ENCODE measurements at places on chromosomes 6 and 20.
A peak's percentile ranks its signal among the peaks of the same experiment; 100 is the strongest.

- DNase-seq: no peak
These were observed 20.2 kb downstream of the PRPH2 start for GRCh38 chr6:42702200-42702599.

DNA sequence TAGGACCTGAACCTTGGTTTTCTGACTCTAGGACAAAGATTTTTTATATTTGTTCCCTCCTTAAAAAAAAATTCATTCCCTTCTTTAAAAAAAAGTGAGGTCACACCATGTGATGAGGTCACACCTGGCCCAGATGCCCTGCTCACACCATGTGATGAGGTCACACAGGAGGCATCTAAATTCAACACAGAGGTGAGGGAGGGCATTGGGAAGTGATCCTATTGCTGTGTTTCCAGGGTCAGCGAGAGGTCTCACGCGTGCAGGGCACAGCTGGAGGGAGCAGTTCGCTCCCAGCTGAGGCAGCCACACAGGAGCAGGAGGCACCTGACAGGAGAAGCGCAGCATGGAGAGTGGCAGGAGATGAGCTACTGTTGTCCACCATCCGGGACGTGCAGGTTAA lies 92.5 kb downstream of the SLC22A23 start:
- DNase-seq: no peak

GRCh38 chr6:123661105-123661891 lies 24.5 kb upstream of the TRDN start:
- no peak for DNase-seq

DNA sequence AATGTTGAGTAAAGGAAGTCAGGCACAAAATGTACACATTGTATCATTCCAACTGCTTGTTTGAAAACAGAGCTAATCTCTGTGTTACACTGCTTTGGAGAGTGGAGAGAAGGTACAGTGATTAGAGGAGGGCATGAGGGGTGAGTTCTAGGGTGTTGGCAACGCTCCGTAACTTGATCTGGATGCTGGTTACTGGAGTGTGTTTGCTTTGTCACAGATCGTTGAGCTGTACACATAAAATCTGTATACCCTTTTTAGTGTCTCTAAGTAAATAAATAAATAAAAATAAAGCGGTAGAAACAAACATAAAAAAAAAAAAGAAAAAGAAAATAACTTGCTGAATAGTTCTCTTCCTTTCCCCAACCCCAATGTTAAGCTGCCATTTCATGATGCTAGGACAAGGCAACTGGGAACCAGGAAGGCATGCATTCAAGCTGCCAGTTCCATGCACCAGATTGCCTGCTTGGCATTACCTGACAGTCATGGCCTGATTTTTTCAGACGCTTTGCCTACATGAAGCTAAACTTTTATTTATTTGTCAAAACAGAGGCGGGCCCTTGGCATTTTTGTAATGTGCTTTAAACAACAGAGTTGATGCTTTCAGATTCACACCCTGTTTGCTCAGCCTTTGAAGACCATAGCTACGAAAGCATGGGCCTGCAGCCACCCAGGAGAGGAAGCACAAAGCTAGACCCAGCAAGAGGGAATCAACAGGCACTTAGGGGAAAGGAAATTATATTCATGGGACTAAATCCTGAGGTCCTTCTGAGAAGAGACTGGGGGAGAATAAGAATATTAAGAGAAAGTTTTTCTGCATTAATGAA lies 21.2 kb downstream of the TNFRSF21 start:
- no peak for DNase-seq

- no peak for DNase-seq
These were observed 1075.0 kb upstream of the ADGRB3 start for GRCh38 chr6:67560068-67560467.

DNA sequence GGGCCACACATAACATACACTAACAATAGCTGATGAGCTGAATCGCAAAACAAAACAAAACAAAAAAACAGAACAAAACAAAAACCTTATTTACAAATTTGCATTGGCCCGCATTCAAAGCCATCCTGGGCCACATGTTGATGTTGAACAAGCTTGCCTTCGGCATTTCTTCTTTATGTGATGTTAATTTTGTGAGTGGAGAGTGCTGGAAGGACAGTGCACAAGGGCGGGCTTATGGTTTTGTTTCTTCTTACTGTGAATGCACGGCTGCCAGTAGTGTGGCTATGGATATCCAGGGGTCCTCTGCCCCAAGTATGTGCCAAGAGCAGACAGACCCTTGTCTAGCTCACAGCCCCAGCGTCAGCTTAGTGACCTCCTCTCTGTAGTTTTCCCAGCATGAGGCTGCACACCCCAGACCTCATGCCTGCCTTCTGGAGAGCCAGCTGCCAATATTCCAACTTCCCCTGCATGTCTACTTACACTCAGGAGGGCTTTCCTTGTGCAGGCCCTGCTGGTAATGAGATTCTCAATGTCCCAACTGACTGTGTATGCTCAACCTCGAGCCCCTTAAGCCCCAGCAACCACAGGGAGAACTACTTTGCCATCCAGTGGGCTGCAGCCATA lies 24.9 kb downstream of the ZNF292 start:
- DNase-seq: no peak

- no peak for DNase-seq
These were observed 10.7 kb downstream of the ZNF165 start for GRCh38 chr6:28090917-28091586.

GRCh38 chr6:74899416-74899815 lies 306.4 kb downstream of the COL12A1 start:
- DNase-seq: no peak

GRCh38 chr20:58660855-58661597 lies 9.9 kb downstream of the STX16 start:
- DNase-seq: peak; percentile 65

DNA sequence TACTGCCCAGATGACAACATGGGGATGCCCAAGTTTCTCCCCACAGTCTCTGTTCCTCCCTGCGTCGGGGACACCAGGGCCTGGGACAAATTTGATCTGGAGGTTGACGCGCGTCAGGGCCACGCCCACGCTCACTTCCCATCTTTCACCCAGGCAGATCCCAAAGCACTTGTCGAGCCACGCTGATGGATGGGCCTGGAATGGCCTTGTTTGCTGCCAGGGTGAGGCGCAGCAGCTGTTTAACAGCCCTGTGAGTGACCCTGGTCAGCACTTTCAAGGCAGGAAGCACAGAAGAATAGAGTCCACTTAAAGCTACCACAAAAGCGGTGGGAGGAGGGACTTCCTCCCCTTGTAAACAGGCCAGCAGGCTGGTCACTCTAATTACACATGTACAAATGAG lies 324.7 kb upstream of the JARID2 start:
- DNase-seq: no peak

GRCh38 chr6:30554962-30555815 lies 1.1 kb downstream of the GNL1 start:
- DNase-seq: no peak

DNA sequence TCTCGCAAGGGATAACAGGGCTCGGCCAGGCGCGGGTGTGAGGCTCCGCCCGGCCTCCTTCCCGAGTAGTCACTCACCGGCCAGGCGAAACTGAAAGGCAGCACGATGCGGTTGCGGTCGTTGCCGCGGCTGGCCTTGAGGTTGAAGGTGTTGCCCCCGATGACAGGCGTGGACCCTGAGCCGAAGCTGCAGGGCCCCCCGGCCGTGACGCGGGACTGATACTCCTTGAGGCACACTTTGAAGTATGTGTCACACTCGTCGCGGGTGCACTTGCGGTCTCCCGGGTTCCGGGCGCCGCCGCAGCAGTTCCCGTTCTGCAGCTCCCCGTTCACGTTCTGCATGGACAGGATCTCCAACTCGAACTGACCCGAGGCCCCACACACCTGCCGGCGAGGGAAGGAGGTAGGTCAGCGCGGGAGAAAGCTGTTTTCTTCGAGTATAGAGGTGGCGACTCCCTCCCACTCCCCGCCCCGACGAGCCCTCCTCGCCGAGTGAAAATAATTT lies 1.1 kb downstream of the JAG1 start:
- DNase-seq: peak; percentile 8

DNA sequence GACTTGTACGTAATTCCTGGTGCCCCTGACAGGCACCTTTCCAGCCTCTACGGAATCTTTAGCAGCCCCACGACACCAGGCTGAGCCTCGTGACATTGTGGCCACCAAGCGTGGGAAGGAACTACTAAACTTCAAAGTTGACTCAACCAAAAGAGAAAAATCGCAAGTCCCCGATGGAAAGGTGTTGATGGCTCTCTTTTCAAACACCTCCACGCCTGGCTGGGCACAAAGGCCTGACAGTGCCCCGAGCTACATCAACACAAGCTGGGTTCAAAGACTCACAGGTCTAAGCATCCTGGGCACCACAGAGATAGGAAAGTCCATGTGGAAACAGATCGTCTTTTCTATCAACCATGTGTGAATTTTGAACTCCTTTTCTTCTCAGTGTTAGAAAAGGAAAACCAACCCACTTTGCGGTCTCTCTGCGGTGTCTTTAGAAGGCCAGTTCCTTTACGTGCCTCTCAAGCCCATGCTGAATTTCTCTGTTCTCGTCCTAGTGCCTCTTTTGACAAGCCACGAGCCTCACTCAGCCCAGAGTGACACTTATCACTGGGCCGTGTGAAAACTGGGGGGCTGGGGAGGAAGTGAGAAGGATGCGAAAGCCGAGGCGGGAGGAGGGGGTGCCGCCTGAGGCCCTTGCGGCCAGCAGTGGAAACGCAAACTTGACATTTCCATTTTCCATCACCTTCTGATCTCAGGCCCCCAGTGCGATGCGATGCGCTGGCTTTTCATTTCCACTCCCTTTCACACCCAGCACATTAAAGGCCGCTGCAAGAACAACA lies 59.4 kb downstream of the GFOD1 start:
- peak; percentile 59 for DNase-seq

GRCh38 chr6:132404736-132405135 lies 3.5 kb upstream of the MOXD1 start:
- DNase-seq: no peak

DNA sequence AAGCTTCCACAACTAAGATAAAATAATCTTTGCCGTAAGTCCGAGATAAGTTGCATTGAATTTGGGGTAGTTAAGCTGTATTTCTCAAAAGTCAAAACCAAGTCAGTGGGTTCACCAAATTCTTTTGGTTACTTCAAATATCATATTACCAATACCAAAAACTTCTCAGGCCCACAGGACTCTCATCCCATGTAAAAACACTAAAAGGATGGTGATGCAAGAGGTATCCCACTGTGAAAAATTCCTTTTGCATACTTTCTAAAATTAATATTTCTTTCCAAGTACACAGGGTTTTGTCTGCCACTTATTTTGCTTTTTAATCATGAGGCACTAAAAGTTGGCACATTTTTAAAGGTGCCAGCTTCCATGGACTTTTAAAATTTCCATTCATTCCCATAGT lies 151.3 kb downstream of the GJA10 start:
- DNase-seq: no peak

DNA sequence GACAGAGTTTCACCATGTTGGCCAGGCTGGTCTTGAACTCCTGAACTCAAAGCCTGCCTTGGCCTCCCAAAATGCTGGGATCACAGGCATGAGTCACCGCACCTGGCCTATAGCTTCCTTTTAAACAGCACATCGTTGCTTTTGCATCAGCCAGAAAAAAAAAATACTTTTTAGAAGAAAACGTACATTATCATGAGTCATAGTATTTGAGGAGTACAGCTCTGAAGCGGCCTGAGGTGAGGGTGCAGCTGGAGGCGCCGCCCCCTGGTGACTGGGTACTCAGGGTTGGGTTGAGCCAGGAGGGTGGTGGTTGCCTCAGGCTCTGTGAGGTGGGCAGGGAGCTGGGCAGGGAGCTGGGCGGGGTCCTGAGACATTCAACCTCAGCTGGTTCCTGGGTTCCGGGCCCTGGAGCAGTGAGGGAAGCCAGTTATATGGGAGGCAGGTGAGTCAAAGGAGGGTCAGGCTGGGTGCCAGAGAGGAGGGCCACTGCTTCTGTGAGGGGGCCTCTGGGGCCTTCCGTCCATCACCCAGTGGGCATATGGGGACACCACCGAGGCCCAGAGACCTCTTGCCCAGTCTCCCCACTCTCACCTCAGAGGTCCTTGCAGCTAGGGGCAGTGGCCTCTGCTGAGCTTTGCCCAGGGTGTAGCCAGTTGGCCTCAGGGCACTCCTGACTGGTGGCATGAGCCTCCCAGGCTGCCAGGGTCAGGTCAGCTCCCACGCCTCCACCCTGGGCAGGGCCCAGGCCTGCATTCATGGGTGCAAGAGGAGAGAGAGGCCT lies 11.7 kb upstream of the ID1 start:
- DNase-seq: no peak

GRCh38 chr6:100449239-100449691 lies 15.5 kb downstream of the SIM1 start:
- no peak for DNase-seq

DNA sequence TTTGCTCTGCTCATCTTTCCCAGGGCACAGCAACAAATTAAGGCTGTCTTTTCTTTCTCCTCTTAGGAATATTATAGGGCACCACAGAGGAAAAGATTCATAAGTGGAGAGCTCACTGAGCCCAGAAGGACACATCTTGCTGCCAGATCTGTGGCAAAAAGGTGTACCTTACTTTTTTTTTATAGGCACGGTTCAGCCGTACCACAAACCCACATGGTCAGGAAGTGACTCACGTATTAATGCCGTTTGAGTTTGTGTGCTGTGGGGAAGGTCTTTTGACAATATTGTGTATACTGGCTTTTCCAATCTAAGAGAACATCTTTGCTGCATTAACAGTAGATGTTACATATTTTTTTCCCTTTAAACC lies 28.4 kb downstream of the PAQR8 start:
- DNase-seq: peak; percentile 47

DNA sequence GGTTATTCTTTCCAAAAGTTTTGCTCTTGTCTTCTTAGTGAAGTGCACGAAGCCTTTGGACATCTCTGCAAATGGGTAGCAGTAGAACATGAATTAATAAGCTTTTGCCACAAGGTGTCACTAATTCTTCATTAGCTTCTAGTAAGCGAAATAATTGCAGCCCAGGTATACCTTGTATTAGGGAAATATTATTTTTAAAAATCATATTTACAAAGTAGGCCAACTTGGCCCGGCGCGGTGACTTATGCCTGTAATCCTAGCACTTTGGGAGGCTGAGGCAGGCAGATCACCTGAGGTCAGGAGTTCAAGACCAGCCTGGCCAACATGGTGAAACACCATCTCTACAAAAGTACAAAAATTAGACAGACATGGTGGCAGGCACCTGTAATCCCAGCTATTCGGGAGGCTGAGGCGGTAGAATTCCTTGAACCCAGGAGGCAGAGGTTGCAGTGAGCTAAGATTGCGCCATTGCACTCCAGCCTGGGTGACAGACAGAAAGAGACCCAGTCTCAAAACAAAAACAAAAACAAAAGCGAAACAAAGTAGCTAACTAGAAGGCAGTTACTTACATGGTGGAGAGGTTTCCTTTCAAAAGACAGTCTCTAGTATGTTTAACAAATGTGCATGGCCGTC lies 8.8 kb upstream of the RSPH3 start:
- no peak for DNase-seq

GRCh38 chr20:63697357-63697867 lies 960 bp downstream of the TNFRSF6B start:
- DNase-seq: no peak

DNA sequence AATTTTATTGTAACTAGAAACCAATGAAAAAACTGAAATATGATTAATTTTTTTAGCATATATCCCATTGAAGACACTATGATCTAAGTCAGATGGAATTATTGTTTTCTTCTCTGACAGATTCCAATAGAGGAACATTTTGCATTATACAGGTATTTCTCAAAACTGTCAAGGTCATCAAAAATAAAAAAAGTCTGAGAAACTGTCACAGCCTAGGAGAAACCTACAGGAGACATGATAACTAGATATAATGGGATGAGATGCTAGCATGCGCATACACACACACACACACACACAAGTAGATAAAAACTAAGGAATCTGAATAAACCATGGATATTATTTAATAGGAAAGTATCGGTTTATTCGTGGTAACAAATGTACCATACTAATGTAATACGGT lies 161.9 kb upstream of the HCRTR2 start:
- DNase-seq: no peak

- DNase-seq: no peak
These were observed 51.4 kb downstream of the ERMARD start for GRCh38 chr6:169802790-169803189.

Measured in activated CD4-positive, alpha-beta T cell treated with anti-CD3 and anti-CD28 coated beads, Interleukin-2, amount 50 U/mL, for 1 hour (primary cell).